ENCODE measurements at places on chromosomes 5 and 9. TPM values are rescaled to one million over a fixed set of nuclear protein-coding genes. Genes with fewer than 3 reads are reported as not detected.

The UCK1 gene
- 34.4 TPM for polyA plus RNA-seq

The BAAT gene
- 0.12 TPM for polyA plus RNA-seq

The PTRH1 gene
- polyA plus RNA-seq: 40.7 TPM

The TPPP gene
- 0.79 TPM for polyA plus RNA-seq

The FYB1 gene
- 282 TPM for polyA plus RNA-seq

The SUSD1 gene
- 18.1 TPM for polyA plus RNA-seq

The PBX3 gene
- 4.6 TPM for polyA plus RNA-seq

The ZNG1E gene
- polyA plus RNA-seq: 30.2 TPM

The SPATA31A3 gene
- polyA plus RNA-seq: not detected

The PCSK5 gene
- polyA plus RNA-seq: 1.9 TPM

The NUTM2G gene
- polyA plus RNA-seq: 0.14 TPM

The PRSS3 gene
- not detected for polyA plus RNA-seq

The IL7R gene
- polyA plus RNA-seq: 761 TPM

The OTP gene
- not detected for polyA plus RNA-seq

The ENHO gene
- polyA plus RNA-seq: not detected

The SLC45A2 gene
- not detected for polyA plus RNA-seq

The NR2F1 gene
- not detected for polyA plus RNA-seq

The SLC25A48 gene
- not detected for polyA plus RNA-seq

The PTGDS gene
- 5.5 TPM for polyA plus RNA-seq

The ARL14EPL gene
- polyA plus RNA-seq: not detected

The DMRT2 gene
- 0.23 TPM for polyA plus RNA-seq

The KCNV2 gene
- not detected for polyA plus RNA-seq

The NR4A3 gene
- 0.60 TPM for polyA plus RNA-seq

The TENT4A gene
- 1.1 TPM for polyA plus RNA-seq

The SLC6A3 gene
- not detected for polyA plus RNA-seq

The GPBP1 gene
- polyA plus RNA-seq: 101 TPM

The IL4 gene
- polyA plus RNA-seq: not detected

The SARDH gene
- polyA plus RNA-seq: 1.8 TPM

The SPRY4 gene
- polyA plus RNA-seq: not detected

The N4BP3 gene
- polyA plus RNA-seq: 1.7 TPM

Measured in CD8-positive, alpha-beta memory T cell (primary cell).